ENCODE measurements at places on chromosomes 11 and 22. TPM values are rescaled to one million over a fixed set of nuclear protein-coding genes. Genes with fewer than 3 reads are reported as not detected.

The BSCL2 gene
- total RNA-seq, result 153 TPM

The TREH gene
- total RNA-seq, result not detected

The SAA2 gene
- not detected for total RNA-seq

The C11orf91 gene
- total RNA-seq, result not detected

The MUC2 gene
- not detected for total RNA-seq

The PRODH gene
- 5.5 TPM for total RNA-seq

The TRIM6 gene
- 9.6 TPM for total RNA-seq

The GLYATL1B gene
- total RNA-seq, result not detected

The IL17REL gene
- not detected for total RNA-seq

The NEFH gene
- not detected for total RNA-seq

The KCNJ5 gene
- total RNA-seq, result 2.7 TPM

- DNase-seq, result peak; percentile 57
Measured at GRCh38 chr11:44364596-44364995, 54.7 kb upstream of the ALX4 start.

DNA sequence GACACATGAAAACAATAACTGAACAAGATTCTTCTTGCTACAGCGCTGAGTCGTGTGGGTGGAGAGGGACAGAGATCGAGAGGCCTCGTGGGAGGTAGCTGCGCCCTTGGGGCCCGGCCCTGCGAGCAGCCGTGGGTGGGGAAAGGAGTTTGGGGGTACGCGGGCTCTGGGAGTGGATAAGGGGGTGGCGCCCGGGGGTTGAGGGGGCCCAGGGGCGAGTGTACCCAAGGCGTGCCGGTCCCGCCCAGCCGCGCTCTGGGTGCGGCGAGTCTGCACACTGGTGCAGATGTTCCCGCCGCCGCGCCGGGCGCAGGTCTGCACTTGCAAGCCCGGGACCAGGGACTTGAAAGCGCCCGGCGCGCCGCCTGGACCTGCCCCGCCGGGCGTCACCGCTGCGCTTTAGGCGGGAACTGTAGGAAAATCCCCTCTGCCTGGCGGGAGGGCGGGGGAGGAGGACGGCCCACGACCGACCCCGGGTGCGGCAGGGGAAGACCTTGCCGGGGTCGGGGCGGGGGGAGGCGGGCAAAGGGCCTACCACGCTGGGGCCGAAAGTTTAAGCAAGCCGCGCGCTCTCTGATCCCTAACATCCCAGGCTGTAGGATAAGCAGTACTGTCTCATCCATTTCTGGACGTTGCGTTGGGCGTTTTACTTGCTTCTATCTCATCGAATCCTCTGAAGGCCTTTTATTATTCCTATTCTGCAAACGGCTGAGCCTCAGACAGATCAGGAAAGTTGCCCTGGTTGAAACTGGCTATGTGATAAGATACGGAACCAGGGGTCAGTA, 1.4 kb upstream of the KREMEN1 start:
- DNase-seq, result peak; percentile 56

DNA sequence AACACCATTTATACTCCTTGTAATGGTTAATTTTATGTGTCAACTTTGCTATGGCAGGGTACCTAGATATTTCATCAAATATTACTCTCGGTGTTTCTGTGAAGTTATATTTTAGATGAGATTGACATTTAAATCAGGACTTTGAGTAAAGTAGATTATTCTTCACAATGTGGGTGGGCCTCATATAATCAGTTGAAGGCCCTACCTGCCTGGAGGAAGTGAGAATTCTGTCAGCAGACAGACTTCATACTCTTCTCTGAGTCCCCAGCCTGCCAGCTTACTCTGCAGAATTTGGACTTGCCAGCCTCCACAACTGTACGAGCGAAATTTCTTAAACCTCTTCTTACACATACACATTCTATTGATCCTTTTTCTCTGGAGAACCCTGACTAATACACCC, 49.3 kb upstream of the SYT9 start:
- no peak for DNase-seq

DNA sequence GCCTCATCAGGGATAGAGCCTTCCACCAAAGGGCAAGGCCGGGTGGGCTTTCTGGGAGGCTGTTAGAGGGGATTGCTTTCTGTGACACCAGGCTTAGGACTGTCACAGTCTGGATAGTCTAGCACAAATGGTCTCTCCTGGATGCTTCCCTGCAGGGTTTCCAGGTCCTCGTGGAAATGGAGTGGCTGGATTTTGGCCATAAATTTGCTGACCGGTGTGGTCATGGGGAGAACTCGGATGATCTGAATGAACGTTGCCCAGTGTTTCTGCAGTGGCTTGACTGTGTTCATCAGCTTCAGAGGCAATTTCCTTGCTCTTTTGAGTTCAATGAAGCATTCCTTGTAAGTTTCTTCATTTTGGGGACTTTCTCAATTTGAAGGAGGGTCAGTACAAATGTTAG, 67.1 kb upstream of the HORMAD2 start:
- DNase-seq, result peak; percentile 66

DNA sequence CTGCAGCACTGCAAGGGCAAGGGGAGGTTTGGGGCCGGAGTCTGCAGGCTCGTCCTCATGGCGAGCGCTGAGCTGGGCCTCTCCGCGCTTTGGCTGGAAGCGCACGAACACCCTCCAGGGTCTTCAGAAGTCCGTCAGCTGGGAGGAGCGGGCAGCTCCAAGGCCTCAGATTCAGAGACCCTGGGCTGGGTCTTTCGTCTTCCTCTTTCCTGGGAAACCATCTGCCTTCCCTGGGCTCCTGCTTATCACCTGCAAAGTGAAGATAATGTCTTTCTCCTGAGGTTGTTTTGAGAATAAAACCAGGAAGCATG, 525.6 kb downstream of the BRD1 start:
- DNase-seq, result no peak

GRCh38 chr11:34860518-34860917, 55.7 kb downstream of the APIP start:
- DNase-seq, result no peak

GRCh38 chr11:121636081-121636799, 183.5 kb upstream of the SORL1-AS1 start:
- no peak for DNase-seq

- DNase-seq, result no peak
Measured at GRCh38 chr22:37472418-37473006, 13.7 kb downstream of the MFNG start.

- DNase-seq, result peak; percentile 75
Measured at GRCh38 chr11:32723332-32723731, 71.1 kb downstream of the CCDC73 start.

GRCh38 chr11:115266066-115266639, 238.1 kb downstream of the CADM1 start:
- no peak for DNase-seq

- no peak for DNase-seq
Measured at GRCh38 chr11:83054904-83055380, 16.8 kb downstream of the RAB30 start.

- DNase-seq, result no peak
Measured at GRCh38 chr11:76759092-76759491, 24.1 kb upstream of the TSKU start.

DNA sequence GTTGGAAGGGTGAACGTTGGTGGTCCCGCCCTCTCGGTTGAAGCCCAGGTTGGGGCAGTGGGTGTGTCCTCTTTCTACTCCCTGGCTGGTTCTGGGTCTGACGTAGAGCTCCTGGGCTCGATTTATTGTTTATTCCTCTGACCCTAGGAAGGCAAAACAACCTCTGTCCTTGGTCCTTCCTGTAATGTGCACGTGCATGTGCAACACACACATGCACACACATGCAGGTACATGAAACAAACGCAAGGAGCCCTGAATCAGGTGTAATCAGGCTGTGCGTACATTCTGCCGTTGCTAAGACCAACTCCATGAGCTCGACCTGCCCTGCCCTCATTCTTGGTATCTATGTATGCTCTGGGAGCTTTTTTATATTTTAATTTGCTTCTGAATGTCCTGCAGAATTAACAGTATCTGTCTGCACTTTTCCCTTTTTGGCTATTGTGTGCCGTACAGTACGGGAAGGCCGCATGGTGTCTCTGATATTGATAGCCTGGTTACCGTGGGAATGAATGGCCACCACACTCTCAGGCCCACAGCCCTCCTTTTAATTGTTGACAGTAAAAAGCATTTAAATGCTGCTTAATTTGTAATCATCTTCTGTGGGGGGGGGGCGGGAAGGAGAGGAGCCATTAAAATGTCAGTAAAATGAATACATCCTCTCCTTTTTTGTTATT, 66.0 kb upstream of the NNMT start:
- no peak for DNase-seq

- DNase-seq, result no peak
Measured at GRCh38 chr11:68340784-68341556, 28.6 kb downstream of the LRP5 start.

GRCh38 chr22:24053481-24054226, 42.5 kb downstream of the CABIN1 start:
- no peak for DNase-seq

GRCh38 chr11:133064152-133064877, 468.0 kb downstream of the OPCML start:
- peak; percentile 84 for DNase-seq

GRCh38 chr22:36756031-36756430, 19.9 kb downstream of the IFT27 start:
- DNase-seq, result no peak

DNA sequence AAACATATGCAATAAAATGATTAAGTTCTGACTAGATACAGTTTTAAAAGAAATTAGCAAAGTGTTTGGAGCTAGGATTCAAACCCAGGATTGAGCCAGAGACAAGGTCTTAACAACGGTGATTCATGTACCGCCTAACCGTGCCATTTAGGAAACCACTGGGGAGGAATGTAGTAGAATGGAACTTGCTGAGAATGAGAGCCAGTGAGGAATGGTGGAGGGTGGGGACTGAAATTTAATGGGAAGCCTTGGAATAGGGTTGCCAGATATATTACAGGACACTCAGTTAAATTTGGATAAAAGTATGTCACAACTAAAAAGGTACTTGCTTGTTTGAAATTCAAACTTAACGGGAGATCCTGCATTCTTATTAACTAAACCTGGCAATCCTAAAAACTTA, 30.4 kb upstream of the TMEM86A start:
- no peak for DNase-seq
